NCI-H1417 treated with DMSO at 0.1 percent for 48 hours (cell line): ENCODE measurements at places on chromosomes 1 and 21.

GRCh38 chr1:36463463-36463802 lies 751 bp downstream of the MRPS15 start:
- no peak for DNase-seq

DNA sequence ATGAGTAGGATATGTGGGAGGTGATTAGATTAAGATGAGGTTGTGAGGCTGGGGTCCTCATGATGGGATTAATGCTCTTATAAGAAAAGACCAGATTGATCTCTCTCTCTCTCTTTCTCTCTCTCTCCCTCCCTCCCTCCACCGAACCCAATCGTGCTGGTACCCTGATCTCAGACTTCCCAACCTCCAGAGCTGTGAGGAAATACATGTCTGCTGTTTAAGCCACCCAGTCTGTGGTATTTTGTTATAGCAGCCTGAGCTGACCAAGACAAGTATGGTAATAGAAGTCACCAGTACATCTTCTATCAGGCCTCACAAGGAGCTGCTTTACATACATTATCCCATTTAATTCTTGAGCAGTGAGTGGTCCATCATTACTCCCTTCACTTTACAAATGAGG lies 149.8 kb downstream of the RUNX1 start:
- no peak for DNase-seq

DNA sequence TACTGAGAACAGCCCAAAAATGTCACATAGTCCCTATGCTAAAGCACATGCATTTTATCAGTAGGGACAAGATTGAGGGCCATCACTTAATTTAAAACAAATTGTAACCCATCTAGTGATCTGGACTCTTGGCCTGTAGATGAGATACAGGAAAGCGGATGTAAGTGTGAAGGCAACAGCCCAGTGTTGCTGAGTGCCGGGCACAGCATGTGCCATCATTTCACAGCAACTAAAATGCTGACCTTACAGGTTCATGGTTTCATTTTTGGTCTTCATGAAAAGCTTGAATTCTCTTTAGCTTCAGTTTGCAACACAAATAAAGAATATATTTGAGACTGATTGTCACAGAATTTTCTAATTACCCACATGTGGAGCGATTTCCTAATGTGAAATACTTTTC lies 5.8 kb downstream of the COG2 start:
- no peak for DNase-seq

- DNase-seq = no peak
Measured at GRCh38 chr1:241813768-241814320, 34.2 kb upstream of the EXO1 start.

DNA sequence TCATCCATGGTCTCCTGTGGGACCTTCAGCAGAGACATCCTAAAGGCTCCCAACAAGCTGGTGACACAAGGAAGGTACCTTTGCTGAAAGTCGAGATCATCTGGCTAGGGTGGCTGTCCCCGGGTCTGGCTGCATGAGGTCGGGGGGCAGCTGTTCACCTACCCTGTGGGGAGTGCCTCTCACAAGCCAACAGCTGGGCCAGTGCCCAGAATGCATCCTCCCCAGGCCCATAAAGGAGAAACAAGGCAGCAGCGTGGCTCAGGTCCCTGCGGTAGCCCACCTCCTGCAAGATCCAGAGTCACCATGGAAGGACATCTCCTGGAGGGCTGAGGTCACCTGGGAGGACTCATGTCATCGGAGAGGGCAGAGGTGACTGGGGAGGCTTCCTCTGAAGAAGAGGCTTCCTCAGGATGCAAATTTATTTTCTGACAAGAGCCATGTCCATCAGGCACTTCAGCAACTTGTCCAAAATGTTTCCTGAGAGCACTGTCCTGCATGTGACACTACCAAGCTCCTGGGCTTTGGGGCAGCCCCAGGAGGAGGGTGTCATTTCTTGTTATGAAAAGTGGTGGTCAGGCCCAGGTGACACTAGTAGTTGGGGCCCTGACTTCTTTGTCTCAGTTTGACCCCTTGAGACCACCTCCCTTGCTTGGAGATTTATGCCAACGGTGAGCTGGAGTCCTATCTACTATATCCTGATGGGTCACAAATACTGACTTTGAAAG lies 6.7 kb upstream of the SMYD3 start:
- DNase-seq = no peak

- DNase-seq = no peak
Measured at GRCh38 chr1:179353546-179353945, 12.2 kb upstream of the AXDND1 start.

DNA sequence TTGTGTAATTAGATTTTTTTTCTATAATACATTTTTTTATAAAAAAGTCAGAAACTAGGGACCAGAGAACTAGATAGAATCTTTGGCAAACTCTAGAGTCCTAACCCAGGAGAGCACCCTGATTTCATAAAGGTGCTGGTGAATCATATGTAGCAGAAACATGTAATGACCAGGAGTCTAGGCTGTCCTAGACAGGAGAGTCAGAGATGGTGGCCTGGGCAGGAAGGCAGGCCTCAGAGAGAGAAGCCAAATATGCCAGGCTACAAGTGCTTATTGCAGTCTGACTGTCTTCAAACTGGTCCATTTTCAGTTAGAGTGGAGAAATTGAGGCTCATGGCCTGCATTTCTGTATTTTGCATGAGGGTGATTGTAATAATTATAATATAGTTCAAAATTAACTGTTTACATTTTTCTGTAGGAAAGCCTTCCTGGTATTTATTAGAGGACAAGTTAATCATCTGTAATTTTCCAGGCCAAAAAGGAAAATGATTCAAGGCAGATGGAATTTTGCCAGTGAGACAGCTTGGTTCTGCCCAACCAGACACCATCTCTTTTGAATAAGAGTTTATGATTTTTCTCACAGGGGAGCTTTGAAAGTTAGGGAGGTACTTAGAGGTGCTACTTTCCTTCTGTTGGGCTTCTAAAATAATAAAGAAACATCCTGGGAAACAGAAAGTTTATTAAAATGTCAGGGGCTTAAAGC lies 129.8 kb downstream of the S1PR1 start:
- no peak for DNase-seq

- no peak for DNase-seq
Measured at GRCh38 chr1:201753492-201753891, 75.5 kb upstream of the IPO9 start.

- no peak for DNase-seq
Measured at GRCh38 chr1:18865176-18865575, 5.7 kb upstream of the TAS1R2 start.

DNA sequence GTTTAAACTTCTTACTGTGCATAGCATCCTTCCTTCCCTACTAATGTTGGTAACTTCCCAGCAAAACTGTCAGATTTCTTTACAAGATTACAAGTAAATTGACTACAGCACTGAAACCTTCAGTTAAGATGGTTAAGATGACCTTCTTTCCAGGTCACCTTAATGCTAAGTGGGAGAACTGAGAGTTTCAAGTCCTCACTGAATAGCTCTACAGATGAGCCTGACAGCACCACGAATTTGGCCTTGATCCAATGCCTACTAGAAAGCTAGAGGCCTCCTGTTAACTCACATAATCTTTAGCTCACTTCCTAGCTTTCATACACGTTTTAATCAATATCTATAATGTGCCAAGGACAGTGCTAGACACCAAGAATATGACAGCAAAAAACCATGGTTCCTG lies 276.0 kb upstream of the PLD5 start:
- DNase-seq = no peak

DNA sequence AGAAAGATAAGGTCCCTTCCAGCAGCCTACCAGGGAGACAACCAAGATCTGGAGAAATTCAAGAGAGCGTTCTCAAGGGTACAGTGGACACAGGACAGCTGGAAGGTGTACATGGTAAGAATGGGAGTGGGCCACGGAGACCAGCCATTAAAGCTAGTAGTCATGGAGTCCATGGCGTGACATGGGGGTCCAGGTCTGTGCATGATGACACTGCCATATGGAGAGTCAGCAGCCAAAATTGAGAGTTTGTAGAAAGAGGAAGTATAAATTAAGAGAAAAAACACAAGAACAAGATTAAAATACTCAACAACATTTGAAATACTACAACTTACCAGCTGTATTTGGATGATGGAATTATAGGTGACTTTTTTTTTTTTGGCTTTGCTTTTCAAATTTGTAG lies 7.9 kb upstream of the LORICRIN start:
- no peak for DNase-seq

DNA sequence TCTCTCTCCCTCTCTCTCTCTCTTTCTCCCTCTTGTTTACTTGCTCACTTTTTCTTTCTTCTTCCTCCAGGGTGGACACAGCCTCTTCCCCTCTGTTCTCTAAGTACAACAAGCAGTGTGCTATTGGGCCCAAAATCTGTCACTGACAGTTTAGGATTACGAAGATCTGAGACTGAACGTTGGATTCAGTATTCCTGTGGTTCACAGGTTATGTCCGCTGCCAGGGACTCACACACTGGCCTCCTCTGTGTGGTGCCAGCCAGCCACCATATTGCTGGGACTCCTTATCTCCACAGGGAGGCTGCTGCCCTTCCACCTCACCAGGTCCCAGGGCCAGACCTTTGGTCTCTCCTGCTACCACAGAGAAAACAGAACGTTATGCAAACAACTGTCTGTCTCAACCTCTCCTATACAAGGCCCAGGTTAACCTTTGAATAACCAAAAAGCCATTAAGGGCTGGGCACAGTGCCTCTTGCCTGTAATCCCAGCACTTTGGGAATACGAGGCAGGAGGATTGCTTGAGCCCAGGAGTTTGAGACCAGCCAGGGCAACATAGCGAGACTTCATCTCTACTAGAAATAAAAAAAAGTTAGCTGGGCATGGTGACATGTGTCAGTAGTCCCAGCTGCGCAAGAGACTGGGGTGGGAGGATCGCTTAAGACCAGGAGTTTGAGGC lies 171.9 kb upstream of the RAB4A start:
- no peak for DNase-seq

- DNase-seq = no peak
Measured at GRCh38 chr1:24301785-24302175, 17.4 kb upstream of the GRHL3 start.

- peak; percentile 10 for DNase-seq
Measured at GRCh38 chr1:171226747-171227370, 21.4 kb upstream of the FMO1 start.

DNA sequence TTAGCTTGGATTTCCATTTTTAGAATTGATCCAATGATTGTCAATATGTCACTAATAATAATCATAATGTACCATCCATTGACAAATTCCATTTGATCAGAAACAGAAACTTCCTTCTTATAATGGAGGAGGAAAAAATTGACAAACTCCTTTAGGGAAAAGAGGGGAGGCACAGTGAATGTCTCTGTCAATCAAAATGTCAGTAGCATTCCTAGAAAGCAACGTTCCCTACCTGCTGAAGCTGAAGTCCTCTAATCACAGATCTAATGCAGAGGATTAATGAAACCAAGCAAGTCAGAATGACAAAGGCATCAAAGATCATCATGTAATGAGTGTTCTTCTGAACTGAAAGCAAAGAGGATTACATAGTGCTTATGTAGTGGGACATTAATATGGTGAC lies 22.4 kb downstream of the MCOLN3 start:
- DNase-seq = no peak

DNA sequence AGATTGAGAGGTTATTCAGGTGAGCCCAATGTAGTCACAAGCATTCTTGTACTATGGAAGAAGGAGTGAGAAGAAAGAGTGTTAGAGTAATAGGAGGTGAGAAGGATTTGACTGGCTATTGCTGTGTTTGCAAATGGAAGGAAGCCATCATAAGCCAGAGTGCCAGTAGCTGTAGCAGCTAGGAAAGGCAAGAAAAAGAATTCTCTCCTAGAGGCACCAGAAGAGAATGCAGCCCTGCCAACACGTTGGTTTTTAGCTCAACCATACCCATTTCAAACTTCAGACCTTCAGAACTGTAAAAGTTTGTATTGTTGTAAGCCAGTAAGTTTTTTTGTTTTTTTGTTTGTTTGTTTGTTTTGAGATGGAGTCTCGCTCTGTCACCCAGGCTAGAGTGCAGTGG lies 8.9 kb upstream of the IL12RB2 start:
- DNase-seq = no peak

DNA sequence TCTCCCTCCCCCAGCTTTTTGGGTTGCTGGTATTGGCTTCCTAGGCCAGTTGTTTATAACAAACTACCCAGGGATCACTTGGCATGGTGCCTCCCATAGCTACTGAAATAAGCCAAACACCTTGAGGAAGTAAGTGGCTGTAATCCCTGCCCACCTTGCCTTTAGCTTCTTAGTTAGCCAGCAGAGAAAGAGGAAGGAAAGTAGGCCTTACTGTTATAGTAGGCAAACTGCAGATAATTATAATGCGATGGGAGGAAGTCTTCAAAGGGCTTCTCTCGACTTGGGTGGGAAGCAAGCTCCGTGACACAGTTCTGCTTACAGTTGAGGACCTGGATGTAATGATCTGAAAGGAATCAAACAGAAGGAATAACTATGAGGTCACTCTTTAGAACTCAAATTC lies 8.2 kb downstream of the P3H1 start:
- no peak for DNase-seq

DNA sequence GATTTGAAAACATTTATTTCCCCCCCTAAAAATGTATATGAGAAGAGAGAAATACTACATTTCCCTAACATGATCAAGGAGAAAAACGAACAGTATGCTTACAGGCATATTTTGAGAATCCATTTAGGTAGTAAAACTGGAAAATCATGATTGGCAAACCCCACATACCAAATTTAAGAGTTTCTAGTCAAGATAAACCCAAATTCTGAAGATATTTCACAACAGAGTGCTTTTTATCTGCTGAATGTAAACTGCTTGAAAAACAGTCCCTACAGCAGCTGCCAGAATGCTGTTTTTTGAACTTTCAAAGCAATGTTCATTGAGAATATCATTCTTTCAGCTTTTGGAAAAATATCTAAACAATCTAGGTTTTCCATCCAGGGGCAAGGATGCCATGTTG lies 31.0 kb downstream of the ASH1L start:
- DNase-seq = no peak

DNA sequence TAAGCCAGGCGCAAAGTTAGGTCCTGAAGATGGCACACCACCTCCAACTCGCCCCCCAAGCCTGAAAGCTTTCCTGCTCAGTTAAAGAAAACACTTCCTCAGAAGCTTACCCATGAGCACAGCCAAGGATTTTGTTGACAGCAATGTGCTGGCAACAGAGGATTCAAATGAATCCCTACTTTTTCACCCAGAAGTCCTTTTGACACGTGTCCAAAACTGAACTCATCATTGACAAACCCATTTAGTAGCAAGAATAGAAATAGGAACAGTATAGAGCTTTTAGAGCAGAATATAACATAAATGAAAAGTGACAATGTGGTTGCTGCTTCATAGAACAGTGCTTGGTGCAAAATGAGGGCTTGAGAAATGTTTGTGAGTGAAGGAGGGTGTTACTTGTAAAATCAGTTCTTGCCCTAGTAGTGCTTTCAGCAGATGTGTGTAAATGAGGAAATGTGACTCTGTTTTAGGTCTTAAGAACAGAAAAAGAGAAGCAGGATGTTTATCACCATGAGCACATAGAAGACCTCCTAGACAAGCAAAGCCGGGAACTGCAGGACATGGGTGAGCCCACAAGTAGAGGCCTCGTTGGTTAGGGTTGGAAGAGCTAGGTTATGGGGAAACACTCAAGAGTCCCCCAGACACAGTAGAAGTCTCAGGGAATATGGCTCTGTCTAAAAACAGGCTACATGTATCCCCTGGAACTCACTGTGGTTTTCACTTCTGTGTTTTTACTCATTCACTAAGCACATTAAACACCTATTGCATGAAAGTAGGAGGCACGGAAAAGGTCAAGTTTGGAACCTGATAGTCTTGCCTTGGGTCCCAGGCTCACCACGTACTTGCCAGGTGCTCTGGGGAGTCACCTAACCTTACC lies 48.6 kb upstream of the TMEM125 start:
- DNase-seq = no peak
